ENCODE measurements at places on chromosomes 1 and 21. TPM values are rescaled to one million over a fixed set of nuclear protein-coding genes. Genes with fewer than 3 reads are reported as not detected.

DNA sequence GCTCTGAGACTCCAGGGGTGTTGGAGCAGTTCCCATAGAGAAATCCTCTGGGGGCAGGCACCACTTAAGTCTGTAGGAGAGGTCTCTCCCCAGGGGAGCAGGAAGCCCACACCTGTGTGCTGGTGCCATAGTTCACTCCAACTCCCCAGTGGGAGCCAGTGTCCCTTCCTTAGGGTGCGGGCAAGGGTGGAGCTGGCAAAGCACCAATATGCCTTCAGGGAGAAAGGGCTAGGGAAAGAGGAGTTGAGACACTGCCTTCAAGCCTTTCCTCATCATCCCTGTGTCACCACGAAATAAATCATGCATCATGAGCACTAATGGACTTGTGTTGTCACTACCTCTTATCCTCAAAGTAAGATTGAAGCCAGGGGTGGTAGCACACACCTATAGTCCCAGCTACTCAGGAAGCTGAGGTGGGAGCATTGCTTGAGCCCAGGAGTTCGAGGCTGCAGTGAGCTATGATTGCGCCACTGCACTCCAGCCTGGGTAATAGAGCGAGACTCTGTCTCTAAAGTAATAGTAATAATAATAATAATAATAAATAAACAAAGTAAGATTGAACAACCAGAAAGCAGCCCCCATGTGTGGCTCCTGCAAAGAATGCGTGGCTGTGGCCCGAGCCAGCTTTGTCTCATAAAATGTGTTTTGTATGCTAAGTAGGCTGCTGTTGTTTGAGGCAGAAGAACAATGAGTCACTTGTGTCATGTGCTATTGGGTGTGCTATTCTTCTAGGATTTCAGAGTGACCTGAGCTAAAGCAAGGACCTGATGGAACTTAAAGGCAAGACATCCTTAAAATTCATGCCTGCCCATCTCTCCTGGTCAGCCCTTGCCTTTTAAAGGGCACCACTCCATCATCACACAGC, 6.7 kb upstream of the TIE1 start:
- peak; percentile 65 for DNase-seq

DNA sequence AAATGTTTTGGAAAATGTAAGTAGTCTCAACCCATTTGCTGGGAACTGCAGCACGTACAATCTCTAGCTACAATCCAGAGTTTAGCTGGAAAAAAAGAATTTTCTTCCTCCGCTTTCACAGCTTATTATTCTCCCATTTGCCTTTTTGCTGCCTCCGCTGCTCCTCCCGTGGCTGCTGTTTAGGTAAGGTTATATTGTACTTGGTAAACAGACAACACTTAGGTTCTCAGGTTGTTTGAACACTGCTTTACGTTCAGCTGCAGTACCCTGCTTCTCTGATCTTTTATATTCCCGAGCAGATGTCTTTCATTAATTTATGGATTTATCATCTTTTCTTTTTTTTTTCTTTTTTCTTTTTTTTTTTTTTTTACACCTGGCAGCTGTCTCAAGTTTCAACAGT, 14.3 kb downstream of the PROX1 start:
- DNase-seq, result no peak

- no peak for DNase-seq
These were observed 53.2 kb downstream of the CHML start for GRCh38 chr1:241586905-241587512.

- DNase-seq, result no peak
These were observed 79.4 kb upstream of the USH2A start for GRCh38 chr1:216502528-216503162.

- peak; percentile 34 for DNase-seq
These were observed 157.7 kb downstream of the TRIM33 start for GRCh38 chr1:114353262-114353661.

GRCh38 chr1:236240675-236241074, 41.1 kb downstream of the ERO1B start:
- no peak for DNase-seq

DNA sequence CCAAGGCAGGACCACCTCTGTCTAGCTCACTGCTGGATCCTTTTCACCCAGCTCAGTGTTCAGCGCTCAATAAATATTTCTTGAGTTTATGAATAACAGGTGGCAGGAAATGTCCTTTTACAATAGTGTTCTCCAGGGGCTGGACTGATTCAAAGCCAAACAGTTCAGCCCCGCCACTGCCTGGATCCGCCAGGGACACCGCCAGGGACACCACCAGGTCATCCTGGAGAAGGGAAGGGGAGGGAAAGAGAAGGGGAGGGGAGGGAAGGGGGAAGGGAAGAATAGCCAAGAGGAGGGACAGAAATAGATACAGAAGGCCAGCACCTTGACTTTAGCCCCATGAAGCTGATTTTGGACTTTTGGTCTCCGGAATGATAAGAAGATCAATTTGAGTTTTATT, 255.6 kb downstream of the GRIK3 start:
- DNase-seq, result no peak

GRCh38 chr1:16921391-16922185, at the start of gene CROCC:
Gene CROCC (plus strand): TSS chr1:16921931. CDS start chr1:16922019, 88 bp downstream.
- peak; percentile 54 for DNase-seq

DNA sequence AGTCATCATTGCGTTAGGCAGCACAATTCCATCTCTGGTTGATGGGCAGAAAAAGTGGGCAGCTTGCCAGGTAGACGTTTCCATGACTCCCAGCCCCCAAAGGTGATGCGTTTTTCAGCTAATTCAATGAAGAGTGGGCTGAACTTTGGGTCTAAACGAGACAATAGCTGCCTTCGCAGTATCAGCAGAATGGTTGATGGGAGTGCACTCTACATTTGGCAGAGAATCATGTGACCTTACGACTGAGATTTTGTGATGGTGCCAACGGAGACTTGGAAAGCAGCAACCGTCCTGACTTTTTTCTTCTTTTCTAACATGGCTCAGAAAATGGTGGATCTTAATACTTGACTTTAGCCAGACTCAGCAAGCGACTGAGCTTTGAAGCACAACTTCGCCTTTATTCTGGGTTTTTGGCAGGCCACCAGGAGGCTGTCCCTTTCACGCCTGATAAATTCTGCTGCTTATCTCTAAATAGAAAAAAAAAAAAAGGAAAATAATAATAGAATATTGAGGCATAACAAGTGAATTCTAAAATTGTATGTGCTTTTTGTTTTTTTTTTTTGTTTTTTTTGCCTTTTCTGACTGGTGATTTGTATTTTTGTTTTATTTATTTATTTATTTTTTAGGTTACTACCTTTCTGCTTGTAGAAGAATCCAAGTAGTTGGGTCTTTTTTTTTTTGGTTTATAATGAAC, 804.8 kb downstream of the USP25 start:
- DNase-seq, result peak; percentile 84

DNA sequence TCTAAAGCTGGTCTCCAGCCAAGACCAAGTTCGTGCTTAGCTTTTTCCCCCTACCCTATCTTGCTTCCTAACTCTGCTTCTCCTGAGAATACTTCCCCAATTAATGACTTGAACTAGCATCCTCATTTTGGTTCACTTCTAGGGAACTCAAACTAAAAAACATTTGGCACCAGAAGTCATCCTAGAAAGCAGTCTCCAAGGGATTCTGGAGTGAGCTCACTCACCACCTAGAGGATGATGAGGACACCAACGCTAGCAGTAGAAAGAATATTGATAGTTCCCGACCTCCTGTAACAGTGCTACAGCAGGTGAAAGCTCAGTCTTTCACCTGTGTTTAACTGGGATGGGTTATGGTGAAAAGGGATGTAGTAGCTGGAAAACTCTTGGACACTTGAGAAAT, 4.7 kb upstream of the PSMB2 start:
- no peak for DNase-seq

DNA sequence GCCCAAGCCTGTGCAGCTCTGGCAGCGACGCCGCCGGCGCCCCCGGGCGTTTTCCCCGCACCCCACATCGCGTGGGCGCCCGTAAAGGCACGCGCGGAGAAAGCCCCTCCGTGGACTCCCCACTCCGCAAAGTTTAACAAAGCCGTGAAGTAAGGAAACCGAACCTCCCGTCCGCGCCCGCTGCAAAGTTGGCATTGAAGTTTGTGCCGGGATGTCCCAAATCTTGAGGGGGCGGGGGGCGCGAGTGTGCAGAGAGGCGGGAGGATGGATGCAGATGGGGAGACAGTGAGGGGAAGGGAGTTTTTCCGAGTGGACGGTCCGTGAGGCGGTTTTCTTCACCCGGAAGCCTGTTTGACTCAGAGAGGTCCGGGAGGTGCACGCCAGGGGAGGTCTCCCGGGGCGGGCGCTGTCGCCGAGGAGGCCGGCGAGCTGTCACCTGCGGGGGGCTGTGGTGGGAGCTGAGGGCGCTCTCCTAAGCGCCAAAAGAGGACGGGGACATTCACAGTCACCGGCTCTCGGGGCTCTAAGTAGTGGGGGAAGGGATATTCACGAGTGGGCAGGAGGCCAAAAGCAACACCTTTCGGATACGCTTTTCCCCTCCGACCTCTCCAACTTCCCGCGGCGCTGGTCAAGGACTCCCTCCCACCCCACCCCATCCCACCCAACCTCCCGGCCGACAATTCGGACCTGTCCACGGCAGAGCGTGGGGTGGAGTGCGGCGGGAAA, 1.3 kb downstream of the WLS start:
- DNase-seq, result peak; percentile 28

- DNase-seq, result no peak
These were observed 28.3 kb downstream of the TMPRSS2 start for GRCh38 chr21:41479686-41480085.

GRCh38 chr21:20662514-20662913, 335.7 kb upstream of the NCAM2 start:
- no peak for DNase-seq

- DNase-seq, result no peak
These were observed 144.5 kb upstream of the TMEM51 start for GRCh38 chr1:15008783-15009729.

- DNase-seq, result no peak
These were observed 973.5 kb upstream of the B3GALT2 start for GRCh38 chr1:194159941-194160340.

- no peak for DNase-seq
These were observed 3.0 kb downstream of the ARHGAP30 start for GRCh38 chr1:161066694-161067093.

- no peak for DNase-seq
These were observed 1046.2 kb downstream of the BRINP3 start for GRCh38 chr1:189431447-189431846.

GRCh38 chr1:33367485-33368405, 46.8 kb upstream of the A3GALT2 start:
- peak; percentile 83 for DNase-seq

DNA sequence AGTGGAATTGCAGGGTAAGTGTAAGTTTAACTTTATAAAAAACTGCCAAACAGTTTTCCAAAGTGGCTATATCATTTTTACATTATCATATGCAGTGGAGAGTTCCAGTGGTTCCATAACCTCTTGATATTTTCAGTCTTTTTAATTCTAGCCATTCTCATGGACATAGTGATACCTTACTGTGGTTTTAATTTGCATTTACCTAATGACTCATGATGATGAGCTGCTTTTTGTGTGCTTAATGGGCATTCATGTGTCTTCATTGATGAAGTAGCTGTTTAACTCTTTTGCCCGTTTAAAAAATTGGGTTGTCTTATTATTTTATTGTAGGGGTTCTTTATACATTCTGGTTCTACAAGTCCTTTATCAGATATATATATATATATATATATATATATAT, 29.4 kb downstream of the SNX27 start:
- no peak for DNase-seq

DNA sequence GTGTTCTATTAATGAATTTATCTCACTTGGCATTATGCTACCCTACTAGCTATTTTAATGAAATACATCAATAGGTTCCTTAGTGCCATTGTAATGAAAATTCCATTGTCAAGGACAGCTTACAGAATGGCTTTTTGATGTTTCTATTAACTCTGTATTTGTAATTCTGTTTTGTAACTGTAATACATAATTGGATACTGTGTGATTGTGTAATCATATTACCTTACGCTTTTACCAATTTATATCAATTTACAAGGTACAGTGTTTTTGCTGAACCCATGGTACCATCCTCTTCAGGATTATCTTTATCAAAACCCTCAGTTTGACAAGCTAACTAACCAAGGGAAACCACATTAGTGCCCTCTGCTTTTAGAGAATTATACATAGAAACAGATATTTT, 277.9 kb downstream of the LRRC7 start:
- DNase-seq, result no peak

DNA sequence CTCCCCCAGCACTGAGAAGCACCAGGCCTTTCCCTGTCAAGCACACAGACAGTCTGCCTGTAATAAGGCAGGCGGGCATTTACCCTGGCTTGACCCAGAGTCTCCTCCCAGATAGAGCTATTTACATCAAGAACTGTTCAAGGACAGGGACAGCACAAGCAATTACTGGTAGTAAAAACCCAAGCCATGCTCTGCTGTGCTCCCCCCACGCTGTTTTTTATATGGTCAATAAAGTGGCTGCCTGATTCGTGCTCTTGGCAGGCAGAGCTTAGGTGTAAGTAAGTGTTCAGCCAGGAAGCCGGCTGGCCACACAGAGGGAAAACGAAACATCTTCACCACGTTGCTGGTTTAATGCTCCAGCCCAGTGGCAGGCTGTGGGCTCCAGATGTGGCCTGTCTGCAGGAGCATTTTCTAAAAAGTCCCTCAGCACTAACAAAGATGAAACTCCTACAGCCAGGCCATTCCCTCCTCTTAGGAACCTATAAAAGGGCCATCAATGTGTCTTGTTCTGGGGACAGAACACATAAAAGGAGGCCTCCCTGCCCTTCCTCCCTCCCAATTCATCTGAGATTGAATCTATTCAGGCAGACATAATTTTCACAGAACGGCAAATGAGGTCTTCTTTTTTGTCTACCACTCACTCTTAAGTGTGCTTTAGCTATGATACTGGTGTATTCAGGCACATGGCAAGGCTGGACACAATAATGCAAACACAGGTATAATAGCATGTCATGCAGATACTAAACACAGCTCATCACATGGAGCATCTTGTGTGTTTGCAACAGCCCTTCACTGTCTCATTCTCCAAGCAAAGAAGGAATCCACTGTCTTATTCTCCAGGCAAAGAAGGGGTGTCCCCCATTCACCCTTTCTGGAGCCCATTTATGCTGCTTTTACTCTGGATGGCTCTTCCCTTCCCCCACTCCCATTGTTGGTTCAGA, 378.9 kb downstream of the HHAT start:
- DNase-seq, result no peak

DNA sequence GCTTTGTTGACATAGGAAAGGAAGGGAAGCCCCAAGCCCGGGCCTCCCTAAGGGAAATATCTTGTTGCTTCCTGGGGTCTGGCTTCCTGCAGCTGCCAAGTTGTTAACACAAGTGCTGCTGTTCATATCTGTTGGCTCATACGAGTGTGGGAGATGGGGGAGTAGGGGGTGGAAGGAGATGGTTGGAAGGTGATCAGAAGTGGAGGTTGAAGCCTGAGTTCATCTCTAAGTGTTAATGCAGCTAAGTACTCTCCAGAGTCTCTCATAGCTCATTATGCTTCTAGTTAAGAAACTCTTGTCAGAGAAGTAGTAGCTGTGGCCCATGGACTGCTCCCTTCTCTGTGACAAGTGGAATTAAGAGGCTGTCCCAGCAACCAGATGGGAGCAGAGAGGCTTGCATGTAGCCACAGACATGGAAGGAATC, 319.2 kb upstream of the SPAG17 start:
- DNase-seq, result no peak

GRCh38 chr1:60978421-60979357, 103.7 kb upstream of the NFIA start:
- DNase-seq, result peak; percentile 67

Gene PLOD1
- total RNA-seq, result 141 TPM

Gene OR2L8
- not detected for total RNA-seq

Gene MECR
- 15.5 TPM for total RNA-seq

Gene FCRL2
- not detected for total RNA-seq

Gene CD1C
- total RNA-seq, result not detected

Gene CTSS
- 38.3 TPM for total RNA-seq

Gene CD101
- 0.44 TPM for total RNA-seq

Data from lung microvascular endothelial cell (primary cell).